ENCODE measurements at places on chromosomes 7 and 10. TPM values are rescaled to one million over a fixed set of nuclear protein-coding genes. Genes with fewer than 3 reads are reported as not detected.

DNA sequence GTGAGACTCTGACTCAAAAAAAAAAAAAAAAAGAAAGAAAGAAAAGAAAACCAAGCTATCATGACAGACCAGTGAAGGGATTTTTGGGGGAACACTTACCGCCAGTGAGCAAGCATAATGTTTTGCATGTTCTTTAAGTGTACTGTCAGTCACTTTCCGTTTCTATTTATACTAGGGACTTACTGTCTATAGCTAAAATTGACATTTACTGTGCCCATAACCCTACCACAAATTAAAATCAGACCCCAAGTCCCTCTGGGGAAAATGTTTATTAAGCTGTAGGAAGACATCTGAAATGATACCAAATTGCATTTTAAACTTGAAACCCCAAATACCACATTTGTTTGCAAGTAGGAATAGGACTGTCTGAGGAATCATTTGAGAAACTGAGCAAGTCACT is 252.8 kb downstream of the TRIL start:
- DNase-seq: no peak

DNA sequence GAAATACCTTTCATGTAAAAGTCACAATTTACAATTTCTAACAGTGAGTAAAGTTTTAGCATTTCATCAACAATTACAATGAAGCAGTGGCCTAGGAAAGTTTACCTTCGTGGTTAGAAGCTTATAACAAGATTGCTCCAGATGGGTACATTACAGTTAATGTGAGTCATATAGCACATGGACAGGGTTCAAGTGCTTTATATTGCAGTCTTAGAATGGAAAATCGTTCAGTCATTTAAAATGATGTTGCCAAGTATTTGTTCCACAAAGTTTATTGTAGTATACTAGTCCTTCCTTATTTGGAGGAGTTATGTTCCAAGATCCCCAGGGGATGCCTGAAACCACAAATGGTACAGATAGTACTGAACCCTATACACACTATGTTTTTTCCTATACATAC is 174.6 kb upstream of the TARP start:
- no peak for DNase-seq

- DNase-seq: no peak
Measured at GRCh38 chr10:130485958-130486895, 350.0 kb downstream of the GLRX3 start.

The EIF4EBP2 gene
- 86.3 TPM for polyA plus RNA-seq

DNA sequence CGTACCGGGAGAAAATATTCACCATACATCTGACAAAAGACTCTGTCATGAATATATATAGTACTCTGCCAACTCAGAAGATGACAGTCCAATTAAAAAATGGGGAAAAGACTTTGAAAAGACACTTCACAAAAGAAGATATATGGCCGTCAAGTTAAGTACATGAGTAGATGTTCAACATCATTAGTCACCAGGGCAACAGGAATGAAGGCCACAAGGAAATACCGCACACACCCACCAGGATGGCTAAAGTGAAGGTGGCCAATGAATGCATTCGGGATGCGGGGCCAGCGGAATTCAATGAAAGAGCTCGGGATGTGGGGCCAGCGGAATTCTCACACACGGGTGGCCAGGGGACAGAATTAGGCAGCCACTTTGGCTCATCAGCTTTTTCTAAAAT is 42.2 kb downstream of the MAD1L1 start:
- DNase-seq: no peak

The ADIRF gene
- polyA plus RNA-seq: 22.9 TPM

GRCh38 chr10:62842983-62843382 is 26.8 kb upstream of the EGR2 start:
- DNase-seq: no peak

The ANKRD30A gene
- not detected for polyA plus RNA-seq

The CLDN4 gene
- 104 TPM for polyA plus RNA-seq

- no peak for DNase-seq
Measured at GRCh38 chr10:97861097-97861750, 11.6 kb downstream of the GOLGA7B start.

The CDH23 gene
- 2.0 TPM for polyA plus RNA-seq

GRCh38 chr7:115749924-115750323 is 280.6 kb downstream of the TFEC start:
- no peak for DNase-seq

The AQP1 gene
- polyA plus RNA-seq: 224 TPM

- no peak for DNase-seq
Measured at GRCh38 chr7:31098642-31099360, 46.7 kb downstream of the ADCYAP1R1 start.

The ETV1 gene
- polyA plus RNA-seq: 32.3 TPM

GRCh38 chr10:113003052-113003451 is 53.0 kb downstream of the TCF7L2 start:
- DNase-seq: no peak

The PCDH15 gene
- 5.9 TPM for polyA plus RNA-seq

DNA sequence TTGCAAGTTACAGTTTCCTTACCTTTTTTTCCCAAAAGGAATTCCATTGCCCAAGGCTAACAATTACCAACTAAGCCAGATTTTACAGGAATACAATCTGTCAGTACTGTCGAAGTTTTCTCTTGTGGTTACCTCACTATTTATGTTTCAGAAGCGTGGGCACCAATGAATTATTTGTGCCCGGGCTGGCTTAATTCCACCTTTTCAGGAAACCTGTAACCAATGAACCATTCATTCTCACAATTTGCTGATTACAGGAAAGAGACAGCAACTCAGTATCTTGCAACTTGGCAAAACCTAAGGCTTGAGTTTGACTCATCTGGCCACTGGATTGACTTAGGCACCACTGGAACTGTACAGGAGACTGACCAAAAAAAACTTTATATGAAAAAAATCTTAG is 485.6 kb downstream of the INHBA start:
- no peak for DNase-seq

DNA sequence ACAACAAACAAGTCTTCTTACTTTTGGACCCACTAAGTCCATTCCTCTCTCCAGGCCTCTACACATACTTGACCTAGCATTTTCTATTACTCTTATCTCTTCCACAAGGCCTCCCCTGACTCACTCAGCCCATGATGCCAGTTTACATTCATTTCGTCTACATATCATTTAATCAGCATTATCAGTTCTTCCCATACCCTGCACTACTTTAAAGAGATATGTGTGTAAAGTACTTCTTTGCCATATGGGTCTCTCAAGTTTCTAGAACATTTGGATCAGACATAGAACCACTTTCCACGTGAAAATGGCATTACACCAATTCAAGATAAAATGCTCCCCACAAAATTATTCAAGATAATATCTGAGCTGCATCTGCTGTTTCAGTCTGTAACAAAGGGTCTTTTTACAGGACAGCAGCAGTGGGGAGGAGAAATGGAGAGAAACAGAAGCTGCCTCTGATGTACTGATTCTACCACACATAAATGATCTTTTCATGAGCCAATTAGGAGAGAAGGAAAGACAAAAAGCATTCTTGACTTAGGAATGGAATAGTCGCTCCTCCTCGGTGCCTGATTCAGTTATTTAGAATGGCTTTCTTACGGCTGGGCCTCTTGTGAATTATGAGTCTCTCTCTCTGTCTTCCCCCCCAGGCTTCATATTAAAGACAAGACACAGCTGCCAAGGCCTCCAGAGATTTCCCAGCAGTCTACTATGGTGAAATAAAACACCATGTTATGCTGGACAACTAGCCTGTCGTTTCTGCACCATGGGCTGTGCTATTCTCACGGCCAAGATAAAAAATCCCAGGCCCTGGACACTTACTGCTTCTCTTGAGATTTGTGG is 46.9 kb upstream of the SEPTIN7 start:
- DNase-seq: peak; percentile 70

Data from left renal cortex interstitium (tissue), 4 donors.